ENCODE measurements at places on chromosomes 1 and 21.

DNA sequence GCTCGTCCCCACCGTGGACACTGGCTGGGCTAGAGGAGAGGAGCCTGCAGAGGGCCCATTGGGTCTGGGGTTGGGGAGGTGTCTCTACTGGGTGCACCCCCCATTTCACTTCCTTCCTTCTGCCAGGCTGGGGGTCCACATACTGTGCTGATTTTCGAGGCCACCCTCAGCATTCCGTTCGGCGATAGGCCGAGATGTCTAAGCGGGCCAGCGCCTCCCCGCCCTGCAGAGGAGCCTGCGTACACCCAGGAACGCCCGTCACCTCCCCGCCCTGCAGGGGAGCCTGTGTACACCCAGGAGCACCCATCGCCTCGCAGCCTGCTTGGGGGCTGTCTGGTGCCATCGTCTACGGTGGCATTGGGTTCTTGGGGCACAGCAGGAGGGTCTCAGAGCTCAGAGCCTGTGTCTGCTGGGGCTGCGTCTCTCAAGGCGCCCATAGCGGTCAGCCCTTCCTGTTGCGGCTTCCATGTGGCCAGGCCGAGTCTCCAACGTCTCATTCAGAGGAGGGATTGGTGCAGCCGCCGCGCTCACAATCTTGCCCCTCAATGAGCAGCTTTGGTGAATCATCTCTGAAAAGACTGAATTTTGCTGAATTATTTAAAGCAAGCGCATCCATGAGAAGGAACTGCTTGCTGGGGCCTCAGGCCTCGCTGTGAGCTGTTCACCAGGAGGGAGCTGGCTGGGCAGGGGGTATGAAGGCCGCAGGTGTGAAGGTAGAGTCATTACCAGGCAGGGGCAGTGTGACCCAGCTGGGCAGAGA lies 30.7 kb upstream of the AGPAT3 start:
- DNase-seq = no peak

- DNase-seq = no peak
These were observed 14.0 kb upstream of the REN start for GRCh38 chr1:204180133-204180532.

DNA sequence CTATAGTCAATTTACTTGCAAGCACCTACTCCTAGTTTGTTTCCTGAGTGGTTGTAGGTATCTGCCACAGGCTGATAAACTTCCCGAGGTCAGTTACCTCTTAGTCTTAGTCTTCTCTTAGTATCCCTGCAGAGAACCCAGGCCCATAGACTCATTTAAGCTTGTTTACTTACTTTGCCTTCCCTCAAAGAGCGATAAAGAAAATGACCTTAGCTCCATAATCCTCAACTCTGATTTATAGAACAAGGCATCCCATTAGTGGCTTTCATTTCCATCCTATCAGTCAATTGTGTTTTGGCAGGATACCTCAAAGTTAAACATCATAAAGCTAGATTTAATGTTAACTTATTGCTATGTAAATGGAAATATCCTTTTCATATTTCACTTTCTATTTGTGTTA lies 119.7 kb downstream of the UCHL5 start:
- DNase-seq = no peak

- no peak for DNase-seq
These were observed 49.0 kb upstream of the PROX1 start for GRCh38 chr1:213938776-213939175.

DNA sequence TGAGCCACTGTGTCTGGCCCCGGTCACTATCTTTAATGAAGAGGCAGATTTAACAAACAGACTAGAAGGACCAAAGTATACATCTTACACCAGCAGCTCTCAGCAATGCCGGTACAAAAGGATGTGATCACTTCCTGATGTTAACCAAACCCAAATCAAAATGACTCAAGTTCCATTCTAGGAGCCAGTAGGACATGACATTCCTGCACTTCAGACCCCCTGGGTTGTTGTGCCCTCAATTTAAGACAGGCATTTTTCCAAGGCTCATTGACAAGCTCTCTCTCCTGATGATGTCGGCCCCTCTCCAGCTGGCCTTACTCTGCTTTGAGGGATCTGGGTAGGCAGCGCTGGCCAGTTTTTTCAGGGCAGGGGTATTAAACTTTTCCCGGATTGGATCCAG lies 35.1 kb downstream of the YARS1 start:
- no peak for DNase-seq

- DNase-seq = no peak
These were observed 1222.1 kb upstream of the NCAM2 start for GRCh38 chr21:19776076-19776475.

DNA sequence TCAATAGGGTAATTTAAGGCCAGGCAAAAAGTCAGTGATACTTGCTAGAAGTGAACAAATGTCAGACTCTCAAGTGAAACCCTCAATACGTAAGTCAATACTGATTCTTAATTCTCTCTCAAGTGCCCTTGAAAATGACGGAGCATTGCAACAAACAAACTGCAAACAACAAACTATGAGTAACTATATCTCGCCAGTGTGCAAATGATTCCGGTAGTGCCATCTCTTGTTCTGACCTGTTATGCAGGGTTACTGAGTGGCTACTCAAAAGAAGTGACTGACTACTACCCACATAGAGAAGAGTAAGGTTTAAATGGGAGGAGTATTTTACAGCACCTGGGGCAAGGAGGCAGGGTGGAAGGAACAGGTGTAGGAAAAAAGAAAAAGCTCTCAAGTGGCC lies 1.6 kb downstream of the SLC19A2 start:
- DNase-seq = no peak

DNA sequence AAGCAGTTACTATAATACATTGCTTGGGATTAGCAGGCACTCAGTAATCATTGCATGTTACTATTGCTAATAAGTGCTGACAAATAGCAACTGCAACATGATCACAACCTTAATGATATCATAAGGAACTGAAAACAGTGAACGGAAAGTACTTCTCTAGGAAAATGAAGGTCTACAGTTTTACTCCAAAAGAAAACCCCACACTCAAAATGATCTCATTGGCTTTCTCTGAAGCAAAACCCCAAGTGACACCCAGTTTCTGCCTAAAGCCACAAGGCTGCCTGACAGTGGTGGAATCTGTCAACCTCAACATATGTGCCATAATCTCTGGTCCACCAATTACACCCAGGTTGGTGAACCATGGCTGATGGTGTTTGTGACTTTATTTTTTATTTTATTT lies 137.6 kb downstream of the PTGER3 start:
- DNase-seq = no peak

- no peak for DNase-seq
These were observed 149.4 kb downstream of the ELAVL4 start for GRCh38 chr1:50257940-50258685.

GRCh38 chr1:27509127-27510080 lies 19.4 kb upstream of the WASF2 start:
- no peak for DNase-seq

DNA sequence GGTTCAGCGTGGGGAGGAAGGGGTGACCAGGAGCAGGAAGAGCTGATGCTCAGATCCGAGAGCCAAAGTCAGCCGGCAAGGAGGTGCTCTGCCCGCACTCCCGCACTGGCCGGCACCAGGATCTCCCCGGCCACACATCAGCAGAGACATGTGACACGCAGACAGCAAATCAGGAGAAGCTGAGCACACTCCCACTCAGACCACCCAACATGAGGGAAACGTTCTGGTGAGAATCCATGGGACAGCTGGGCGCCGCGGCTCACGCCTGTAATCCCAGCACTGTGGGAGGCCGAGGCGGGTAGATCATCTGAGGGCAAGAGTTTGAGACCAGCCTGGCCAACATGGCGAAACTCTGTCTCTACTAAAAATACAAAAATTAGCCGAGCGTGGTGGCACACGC lies 18.6 kb upstream of the PTTG1IP start:
- no peak for DNase-seq
